Keratinocyte (primary cell): ENCODE measurements at places on chromosomes 6 and 20.

GRCh38 chr6:112086744-112087135, 542 bp downstream of the TUBE1 start:
- peak; percentile 17 for DNase-seq

DNA sequence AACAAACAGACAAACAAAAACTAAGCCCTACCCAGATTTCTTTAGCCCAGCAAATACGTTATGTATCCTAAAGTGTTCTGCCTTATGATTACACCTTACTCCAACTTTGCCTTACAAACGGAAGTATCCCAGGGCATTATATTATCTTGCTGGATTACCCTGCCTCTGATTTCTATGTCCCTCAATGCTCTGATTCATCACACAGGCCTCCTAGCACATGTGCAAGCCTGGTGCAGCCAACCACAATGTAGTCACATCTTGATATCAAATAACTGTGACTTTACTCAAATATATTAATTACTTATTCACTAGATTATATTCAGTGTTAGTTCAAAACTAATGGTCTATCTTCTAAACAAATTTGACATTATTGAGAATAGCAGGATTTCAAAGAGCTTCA, 598.6 kb downstream of the TBC1D32 start:
- DNase-seq: peak; percentile 33

- DNase-seq: no peak
These were observed 2.8 kb downstream of the SOX4 start for GRCh38 chr6:21596145-21596948.

GRCh38 chr20:24651976-24652345, 182.5 kb downstream of the SYNDIG1 start:
- no peak for DNase-seq

DNA sequence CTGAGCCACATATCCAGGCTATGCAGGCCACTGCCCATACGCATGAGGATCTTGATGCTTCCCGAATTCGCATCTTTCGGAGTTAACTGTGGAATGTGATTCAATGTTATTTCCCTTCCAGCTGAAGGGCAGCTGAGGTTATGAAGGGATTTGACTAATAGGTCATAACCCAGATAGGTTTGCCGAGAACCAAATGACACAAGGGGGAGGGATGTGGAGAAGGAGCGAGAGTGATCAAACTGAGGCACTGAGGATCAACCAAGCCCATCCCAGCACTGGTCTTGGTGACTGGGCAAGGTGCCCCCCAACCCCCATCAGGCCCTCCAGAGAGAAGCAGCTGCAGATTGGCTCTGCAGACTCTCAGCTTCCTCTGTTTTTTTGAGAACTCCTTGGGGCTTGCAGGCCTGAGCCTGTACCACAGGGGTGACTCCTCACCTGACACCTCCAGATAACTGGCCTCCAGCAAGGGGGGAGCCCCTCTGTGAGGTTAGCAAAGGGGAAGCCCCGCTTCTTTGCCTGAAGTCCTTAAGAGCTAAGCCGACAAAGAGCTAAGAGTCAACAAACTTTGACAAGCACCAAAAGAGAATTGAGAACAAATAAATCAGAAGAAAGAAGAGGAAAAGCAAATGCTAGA, 185.9 kb downstream of the PDE7B start:
- no peak for DNase-seq

GRCh38 chr6:13550656-13551055, 23.7 kb upstream of the SIRT5 start:
- DNase-seq: no peak

DNA sequence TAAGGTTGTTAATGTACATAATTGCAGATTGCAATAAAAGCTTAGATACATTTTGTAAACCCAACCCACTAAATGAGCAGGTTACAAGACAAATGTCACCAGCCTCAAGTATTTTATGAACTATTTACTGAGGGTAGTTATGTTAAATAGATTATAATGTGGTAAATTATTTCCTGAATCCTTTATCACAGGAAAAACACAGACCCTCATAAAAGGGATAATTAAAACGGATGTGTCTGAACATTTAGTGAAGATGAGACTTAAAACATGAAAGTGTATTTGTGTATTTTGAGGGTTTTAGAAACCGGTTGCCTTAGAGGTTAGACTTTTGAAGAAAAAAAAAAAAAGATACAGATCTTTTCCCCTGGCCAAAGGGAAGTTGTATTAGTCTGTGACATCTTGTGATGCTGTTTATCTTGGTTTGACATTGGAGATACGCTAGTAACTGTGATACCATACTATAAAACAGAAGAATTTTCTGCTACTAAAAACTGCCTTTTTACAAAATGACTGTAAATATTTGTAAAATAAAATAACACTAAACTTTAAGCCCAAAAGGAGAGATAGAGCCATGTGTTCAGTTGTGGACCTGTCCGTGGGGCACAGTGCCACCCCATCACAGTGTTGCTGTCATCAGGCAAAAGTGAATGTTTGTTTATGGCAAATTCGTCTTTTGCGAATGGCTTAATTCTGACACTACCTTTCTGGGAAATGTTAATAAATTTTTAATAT, 9.7 kb downstream of the DYNLT1 start:
- no peak for DNase-seq

DNA sequence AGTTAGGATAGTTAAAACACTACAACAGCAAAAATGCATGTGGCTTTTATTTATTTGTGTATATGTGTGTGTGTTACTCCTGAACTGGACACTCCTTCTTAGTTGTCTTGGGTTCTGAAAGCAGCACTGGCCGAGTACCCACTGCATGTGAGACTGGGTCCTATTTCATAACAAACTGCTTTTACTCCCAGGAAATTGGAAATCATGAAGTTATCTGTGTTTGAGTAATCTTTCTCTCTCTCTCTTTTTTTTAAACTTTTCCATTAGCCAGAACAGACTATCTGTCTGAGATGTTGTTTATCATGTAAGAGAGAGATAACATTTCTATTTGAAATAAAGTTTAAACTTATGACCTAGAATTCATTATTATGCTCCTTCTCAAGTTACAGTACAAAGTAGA, 110.4 kb downstream of the LIN28B start:
- DNase-seq: no peak

DNA sequence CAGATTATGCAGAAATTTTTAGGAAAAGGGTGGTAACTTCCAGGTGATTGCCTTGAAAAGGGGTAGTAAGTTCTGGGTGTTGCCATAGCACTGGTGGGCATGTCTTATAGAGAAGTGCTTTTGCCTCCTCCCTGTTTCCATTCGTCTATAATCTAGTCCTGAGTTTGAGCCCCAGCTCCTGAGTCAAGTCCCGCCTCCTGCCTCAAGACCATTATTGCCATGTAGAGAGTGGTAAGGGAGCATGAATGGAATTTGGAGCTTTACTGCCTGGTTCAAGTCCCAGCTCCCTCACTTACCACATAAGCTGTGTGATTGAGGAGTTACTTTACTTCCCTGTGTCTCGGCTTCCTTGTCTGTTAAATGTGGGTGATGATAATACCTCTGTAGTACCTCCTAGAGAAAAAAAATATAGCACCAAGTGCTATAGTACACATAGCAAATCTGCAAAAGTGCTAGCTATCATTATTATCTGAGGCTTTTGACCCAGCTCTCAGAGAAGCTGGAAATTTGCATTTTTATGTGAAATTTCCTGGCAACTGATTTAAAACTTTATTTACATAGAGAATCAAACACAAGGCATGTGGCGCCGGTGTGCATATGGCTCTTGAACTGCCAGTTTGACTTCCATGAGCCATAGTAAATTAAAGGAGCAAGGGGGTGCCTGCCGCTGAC, 36.0 kb downstream of the TGM6 start:
- DNase-seq: no peak

- peak; percentile 98 for DNase-seq
These were observed 21.9 kb downstream of the ECT2L start for GRCh38 chr6:138817799-138818198.

- no peak for DNase-seq
These were observed 54.1 kb upstream of the NT5E start for GRCh38 chr6:85395746-85396145.

GRCh38 chr6:126071000-126071647, 84.8 kb downstream of the TRMT11 start:
- DNase-seq: no peak

DNA sequence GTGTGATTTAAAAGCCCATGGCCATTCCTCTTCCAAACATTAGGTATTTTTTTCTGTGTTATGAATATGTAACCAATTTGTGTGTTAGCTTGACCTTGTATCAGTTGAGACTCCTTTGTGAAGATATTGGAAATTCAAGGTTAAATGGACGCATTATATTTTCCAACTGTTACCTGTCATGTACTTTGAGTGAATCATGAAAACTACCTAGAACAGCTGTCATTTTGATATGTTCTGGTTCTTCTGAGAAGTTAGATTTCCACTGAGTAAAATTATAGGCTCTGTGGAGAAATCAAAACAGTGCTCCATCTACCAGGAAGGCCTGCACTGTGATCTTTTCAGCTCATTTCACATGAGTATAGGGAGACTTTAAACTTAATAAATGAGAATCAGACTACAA, 470.0 kb downstream of the NKAIN2 start:
- DNase-seq: no peak

- no peak for DNase-seq
These were observed 10.1 kb downstream of the AAR2 start for GRCh38 chr20:36246401-36246800.

- no peak for DNase-seq
These were observed 148.7 kb upstream of the TCF21 start for GRCh38 chr6:133740218-133740617.

DNA sequence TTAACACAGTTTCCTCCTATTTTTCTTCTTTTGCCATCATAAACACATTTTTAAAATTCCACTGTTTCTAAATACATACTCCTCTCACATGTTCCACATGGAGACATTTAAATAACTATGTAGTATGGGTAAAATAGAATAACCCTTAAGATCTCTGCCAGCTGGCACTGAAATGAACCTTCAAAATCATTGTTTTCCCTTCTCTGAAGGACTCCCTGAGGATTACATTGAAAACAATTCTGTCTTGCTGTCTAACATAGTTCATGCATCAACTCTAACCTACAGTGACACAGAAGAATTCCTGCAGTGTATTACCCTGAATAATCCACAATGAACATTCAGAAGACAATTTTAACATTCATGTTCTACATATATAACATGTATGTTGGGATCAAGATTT, 1361.8 kb upstream of the CITED2 start:
- DNase-seq: no peak

DNA sequence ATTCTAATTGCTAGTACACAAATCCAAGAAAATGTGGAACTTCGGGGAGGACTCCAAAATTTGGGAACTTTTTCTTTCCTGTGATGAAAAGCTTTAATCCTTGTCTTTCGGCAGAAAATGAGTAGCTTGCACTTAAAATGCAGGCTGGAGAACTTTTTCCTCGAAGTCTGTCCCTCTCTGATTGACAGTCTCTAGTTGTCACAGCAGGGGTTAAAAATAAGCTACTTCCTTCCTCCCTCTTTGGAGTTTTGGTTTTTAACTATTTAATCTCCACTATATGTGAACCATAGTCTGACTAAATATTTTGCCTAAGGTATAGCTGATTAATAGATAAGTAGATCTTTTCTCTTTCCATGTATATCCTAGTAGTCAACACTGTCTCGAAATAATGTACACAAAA, 66.8 kb upstream of the MBOAT1 start:
- DNase-seq: no peak

GRCh38 chr6:72175916-72176315, 289.6 kb downstream of the RIMS1 start:
- DNase-seq: no peak

- no peak for DNase-seq
These were observed 31.9 kb downstream of the C6orf89 start for GRCh38 chr6:36917541-36918193.

DNA sequence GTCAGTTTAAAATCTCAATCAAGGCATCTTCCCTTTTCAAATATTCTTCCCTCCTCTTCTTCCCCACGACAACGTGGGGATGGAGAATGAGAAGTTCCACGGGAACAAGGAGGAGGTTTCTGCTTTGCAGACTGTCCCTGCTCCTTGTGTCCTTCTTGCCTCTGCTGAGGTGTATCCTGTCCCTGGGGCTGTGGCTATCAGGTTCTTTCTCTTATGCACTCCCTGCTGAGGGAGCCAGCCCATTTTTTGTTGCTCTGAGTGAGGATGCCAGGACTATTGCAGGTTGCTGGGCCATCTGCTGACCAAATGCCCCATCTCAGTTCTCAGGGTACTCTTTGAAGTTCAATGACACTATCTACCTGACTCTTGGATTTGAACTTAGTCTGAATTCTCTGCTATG, 533.6 kb downstream of the RNF144B start:
- DNase-seq: no peak

GRCh38 chr6:3991941-3992340, 87.0 kb downstream of the FAM217A start:
- no peak for DNase-seq
